Right cardiac atrium (tissue), 5 donors: ENCODE measurements at places on chromosomes 3 and 15. TPM values are rescaled to one million over a fixed set of nuclear protein-coding genes. Genes with fewer than 3 reads are reported as not detected.

The CCDC54 gene
- not detected for total RNA-seq

DNA sequence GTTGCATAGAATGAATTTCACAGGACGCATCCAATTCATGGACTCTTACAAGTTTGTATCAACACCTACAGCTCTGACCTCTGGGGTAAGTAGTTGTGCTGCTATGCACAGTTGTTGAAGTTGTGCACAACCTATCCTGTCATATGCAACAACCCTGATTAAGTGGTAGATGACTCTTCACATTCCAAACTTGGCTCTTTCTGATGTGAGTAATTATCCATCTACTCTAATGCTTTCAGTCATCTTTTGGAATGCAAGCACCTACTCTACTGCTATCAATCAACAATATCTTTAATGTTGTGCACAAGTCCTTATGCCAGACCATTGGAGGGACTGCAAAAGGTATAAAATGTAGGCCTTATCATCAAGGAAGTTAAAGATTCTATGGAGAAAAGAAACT is 921.4 kb downstream of the MCTP2 start:
- no peak for DNase-seq

- DNase-seq = no peak
Measured at GRCh38 chr15:84883916-84884781, at the start of gene SLC28A1. TSS of gene SLC28A1 (plus strand) at chr15:84884662. CDS start at chr15:84887761, 3,099 bp downstream.

DNA sequence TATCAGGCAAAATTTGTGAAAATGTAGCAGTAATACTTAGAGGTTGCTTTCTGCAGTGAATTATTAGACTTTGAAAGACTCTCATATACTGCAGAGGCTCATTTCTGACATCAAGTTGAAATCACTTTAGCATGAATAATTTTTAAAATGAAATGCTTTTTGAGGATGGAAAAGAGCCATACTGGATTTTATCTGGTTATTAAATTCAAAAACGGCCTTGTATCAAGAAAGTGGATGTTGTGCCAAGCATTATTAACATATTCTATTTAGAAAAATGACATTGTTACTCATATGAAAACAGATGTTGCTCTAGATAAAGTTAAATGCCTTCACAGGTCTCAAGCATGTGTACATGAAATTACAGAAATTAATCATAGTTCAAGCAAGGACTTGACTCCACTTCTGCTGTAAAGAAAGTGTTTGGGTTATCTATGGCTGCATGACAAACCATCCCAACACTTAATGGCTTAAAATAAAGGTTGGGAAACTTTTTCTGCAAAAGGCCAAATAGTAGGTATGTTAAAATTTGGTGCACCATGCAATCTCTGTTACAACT is 64.5 kb upstream of the ZNF280D start:
- DNase-seq = no peak
